ENCODE measurements at places on chromosomes 3 and 15. TPM values are rescaled to one million over a fixed set of nuclear protein-coding genes. Genes with fewer than 3 reads are reported as not detected.

DNA sequence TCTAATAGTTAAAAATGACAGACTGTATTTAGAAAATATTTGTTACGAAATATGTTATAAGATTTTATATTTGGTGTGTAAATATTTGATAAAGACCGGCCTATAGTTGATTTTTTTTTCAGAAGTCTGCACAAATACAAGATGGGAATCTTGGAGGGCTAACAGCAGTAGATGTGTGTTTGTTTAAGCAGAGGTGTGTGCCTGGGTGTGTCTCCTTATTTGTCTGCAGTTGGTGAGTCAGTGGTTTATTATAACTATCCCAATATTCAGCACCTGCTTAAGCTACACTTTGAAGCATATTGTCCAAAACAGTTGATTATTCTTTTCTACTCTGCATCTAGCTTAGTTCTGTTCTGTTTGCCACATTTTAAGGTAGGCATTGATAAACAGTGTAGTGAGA is 12.4 kb downstream of the GLCE start:
- no peak for DNase-seq

DNA sequence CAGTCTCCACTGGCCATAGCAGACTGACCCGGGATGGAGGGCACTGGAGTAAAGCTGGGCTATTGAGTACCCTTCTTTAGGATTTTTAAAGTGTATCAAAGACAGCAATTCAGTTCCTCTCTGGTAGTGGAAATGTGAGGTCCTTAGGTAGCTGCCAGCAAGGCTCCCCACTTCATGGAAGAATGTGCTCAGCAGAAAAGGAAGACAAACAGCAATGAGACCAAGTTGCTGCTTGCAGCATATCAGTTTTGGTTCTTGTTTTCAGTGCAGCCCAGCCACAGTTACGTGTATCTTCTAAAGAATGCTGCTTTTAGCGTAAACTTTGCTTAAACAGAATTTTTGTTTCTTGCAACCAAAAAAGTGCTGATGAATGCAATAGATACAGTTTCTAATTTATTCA is 374.0 kb upstream of the CBLB start:
- no peak for DNase-seq

DNA sequence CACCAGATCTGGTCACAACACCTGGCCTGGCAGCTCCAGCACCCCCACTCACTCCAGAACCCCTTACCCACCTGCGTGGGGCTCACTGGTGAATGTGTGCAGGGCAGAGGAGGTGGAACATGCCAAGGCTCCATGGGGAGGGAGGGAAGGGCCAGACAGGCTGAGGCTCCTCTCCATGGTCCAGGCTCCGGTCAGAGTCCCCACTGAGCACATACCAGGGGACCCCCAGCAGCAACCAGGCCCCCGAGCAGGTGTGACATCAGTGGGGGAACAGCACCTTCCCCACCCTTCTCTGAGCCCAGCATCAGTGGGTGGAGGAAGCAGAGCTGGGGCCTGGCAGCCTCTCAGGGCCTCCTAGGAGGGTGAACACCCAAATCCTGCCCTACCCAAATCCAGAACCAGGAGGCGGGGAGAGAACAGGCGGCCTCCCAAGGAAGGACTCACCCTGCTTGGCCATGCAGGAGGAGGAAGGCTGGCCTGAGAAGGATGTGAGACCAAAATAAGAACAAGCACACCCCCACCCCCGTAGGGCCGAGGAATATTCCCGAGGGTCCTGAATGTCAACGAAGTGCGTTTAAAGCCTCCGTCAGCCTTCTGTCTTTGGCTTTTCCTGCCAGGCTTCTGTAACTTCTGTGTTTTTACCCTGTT is 1.1 kb upstream of the GP9 start:
- DNase-seq, result no peak

DNA sequence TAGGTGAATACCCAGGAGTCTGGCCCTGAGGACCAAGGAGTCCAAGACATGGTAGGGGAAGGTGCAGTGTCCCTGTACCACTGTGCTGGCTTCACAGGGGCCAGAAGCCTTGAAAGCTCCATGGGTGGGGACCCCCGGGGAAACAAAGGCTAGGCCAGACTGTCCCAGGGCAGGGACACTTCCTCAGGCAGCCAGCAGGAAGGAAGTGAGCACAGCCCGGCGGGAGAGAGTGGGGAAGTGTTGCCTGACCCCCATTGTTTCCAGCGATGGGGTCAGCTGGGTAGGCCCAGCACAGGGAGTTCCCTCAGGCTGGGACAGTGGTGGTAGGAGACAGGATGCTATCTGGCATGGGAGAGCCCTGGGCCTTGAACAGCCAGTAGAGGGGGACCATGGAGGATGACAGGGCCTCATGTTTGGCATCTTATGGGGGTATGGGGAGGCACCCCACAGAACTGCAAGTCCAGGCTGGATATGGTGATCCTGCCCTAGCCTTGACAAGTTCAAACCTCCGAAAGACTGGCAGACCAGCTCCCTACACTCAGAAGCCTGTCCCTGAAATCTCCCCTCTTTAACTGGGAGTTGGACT is 1.2 kb upstream of the HYAL2 start:
- DNase-seq, result no peak

- no peak for DNase-seq
Measured at GRCh38 chr3:146473726-146474125, 4.4 kb upstream of the PLSCR2 start.

DNA sequence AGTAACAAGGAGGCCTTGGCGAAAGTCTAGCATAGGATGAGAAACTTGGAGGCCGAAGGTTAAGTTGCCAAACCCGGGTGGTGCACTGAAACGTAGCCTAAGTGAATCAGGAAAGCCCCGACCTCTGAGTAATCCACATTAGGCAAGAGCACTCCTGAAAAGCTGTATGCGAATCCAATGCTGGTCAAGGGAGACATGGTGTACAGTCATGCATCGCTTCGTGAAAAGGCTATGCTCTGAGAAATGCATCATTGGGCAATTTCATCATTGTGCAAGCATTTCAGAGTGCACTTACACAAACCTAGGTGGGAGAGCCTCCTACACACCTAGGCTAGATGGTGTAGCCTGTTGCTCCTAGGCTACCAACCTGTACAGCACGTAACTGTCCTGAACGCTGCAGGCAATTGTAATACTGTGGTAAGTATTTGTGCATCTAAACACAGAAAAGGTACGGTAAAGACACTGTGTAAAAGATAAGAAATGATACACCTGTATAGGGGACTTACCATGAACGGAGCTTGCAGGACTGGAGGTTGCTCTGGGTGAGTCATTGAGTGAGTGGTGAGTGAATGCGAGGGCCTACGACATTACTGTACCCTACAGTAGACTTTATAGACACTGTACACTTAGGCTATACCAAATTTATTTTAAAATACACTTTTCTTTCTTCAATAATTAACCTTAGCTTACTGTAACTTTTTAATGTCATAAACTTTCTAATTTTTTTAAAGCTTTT is 222.5 kb downstream of the SHQ1 start:
- DNase-seq, result no peak

The CHRNB4 gene
- total RNA-seq, result 1.1 TPM
